Activated CD4-positive, alpha-beta T cell treated with anti-CD3 and anti-CD28 coated beads, Interleukin-2, amount 50 U/mL, for 24 hours (primary cell): ENCODE measurements at places on chromosomes 3 and 15.

DNA sequence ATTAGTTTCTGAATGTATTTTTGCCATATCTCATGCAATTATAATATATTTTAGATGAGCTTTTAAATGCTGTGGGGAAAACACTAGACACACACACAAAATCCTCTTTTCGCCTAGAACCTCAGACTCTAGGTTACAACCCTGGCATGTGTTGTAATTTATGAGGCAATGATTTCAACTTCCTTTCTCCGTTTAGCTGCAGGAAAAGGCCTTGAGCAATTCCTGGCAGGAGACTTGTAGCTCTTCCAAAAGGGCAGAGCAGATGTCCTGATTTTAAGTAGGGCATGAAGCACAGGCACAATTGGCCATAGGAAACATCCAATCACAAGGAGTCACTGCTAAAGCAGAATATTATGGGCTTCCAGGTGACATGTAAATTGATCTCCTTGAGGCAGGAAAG is 82.0 kb downstream of the GPR156 start:
- DNase-seq, result no peak

- DNase-seq, result no peak
Observed at GRCh38 chr15:75067123-75067830, 43.9 kb downstream of the PPCDC start.

DNA sequence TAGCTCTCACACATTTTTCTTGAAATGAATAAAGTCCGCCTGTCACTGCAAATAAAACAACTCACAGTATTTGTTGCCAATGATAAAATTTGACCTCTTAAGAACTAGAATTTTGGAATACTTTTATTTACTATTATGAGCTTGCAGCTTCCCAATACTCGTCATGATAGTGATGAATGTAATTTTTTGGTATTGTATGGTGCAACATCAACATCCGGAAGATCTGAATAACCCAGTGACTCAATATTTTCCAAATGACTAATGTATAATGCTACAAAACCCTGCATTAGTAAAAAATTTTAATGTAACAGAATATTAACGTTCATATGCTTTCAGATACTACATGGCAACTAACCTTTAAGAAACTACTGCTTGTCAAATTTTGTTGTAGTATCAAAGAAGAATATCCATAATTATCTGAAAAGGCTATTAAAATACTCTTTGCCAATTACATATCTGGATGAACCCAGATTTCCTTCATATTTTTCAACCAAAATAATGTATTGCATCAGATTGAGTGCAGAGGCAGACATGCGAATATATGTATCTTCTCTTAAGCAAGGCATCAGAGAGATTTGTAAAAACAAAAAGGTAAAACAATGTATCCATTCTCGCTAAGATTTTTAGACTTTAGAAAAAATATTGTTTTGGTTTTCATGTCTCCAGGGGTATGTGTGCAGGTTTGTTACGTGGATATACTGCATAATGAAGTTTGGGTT is 95.3 kb downstream of the IGF2BP2 start:
- no peak for DNase-seq

DNA sequence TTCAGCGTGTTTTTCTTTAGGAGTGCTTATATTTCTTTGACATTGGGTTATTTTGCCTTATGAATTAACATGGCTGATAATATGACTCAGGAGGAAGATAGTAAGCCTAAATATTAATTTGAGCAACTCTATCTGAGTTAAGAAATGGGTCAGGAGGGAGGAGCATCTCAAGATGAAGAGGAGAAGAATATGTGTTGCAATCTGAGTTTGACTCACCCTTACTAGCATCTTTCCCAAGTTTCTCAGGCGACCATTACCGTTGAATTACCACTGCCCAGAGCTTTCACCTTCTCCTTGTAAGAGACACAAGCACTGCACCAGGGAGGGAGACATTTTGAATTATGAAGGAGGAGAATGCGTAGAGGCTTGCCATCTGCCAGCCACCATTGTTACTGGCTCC is 138.3 kb upstream of the MYRIP start:
- no peak for DNase-seq

DNA sequence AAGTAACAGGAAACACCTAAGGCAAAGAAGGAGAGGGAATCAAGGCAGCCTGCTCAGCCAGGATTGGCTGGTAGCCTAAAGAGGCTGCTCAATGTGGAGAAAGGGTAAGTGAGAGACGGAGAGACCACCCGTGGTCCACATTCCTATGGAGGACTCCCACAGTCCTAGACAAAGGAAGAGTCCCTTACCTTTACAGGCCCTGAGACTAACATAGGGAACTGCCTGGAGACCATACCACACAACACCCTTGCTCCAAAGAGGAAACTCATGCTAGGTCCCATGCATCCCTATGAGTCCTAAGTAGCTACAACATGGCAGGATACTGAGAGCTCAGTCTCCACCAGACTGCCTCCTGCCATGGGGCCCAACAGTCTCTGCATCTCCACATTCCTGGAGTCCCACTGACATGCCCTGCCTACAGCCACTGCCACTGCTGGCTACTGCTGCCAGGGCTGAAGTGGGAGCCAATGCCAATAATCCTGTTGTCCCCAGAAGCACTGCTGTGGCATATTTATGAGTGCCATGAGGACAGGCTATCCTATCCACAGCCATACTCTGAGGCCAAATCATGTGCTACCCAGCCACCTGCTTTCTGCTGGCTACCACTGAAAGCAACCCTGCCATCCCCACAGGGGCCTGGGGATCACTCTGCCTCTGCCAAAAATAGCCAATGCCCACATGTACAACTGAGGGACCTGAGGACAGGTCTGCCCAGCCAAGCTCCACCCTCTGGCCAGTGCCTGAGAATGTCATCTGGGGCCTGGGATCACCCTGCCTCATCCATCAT is 45.0 kb downstream of the COPS2 start:
- DNase-seq, result no peak

GRCh38 chr3:79968418-79968817 is 200.6 kb upstream of the ROBO1 start:
- no peak for DNase-seq

DNA sequence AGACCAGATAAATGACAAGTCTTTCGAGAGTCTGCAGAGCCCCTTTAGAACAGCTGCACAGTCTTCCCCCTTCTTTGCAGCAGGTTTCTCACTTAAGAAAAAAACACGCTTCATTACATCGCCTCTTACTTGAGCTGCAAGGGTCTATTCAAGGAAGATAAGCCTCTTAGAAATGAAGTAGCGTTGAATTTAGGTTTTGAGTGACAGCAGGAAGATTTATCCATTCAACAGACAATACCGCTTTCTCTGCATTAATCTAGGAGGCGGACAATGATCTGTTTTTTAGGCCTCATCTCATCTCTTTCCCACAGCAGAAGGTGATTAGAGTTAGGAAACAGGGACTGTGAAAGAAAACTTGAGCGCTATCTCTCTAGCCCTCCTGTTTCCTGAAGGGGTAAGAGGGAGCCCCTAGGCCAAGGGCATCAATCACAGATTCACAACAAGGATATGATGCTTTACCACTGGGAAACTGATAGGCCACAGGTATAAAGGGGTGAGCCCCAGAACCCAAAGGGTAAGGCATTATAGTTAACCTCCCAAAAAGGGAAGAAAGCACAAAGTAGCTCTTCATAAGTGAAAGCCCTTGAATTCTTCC is 84.3 kb downstream of the MECOM start:
- DNase-seq, result no peak

DNA sequence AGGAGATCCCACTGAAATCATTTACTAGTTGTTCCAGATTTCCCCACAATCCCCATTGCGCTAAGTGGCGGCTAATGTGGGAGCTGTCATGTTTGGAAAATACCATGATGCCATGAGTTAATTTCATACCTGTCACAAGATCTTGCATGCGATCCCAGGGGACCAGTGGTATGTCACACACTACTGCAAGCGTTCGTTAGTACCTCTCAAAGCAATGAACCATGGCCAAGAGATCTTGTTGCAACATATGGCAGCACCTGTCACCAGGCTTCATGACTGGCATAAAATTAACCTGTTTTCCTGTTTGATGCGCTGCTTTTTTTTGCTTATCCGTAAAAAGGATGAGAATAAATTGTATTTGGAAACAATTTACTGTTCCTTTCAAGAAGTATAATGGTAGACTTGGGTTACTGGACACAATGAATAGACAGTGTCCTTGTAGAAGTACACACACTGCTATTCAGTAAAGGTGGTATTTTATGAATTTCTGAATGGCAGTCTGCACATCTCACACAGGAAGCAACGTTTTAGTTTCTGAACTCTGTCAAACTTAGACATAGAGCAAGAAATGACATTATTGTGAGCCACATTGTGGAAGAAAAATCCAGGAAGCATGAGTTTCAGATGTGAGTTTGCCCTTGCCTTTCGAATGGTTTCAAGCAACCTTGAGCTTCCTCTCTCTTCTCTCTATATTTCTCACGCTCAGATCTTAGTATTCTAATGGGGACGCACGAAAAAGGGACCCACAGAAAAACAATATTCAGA is 81.9 kb downstream of the CHL1 start:
- DNase-seq, result no peak

- no peak for DNase-seq
Observed at GRCh38 chr3:72082776-72083462, 298.0 kb upstream of the PROK2 start.

DNA sequence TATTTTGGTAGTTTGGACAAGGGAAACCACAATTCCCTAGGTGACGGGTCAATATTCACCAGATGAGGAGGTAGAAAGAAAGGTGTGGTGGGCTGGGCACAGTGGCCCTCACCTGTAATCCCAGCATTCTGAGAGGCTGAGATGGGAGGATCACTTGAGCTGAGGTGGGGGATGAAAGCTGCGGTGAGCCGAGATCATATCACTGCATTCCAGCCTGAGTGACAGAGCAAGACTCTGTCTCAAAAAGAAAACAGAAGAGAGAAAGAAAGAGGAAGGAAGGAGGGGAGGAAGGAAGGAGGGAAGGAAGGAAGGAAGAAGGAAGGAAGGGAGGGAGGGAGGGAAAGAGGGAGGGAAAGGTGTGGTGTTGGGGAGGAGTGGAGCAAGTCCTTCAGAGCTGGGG is 56.1 kb upstream of the RNF7 start:
- DNase-seq, result no peak

GRCh38 chr15:91908391-91908790 is 54.9 kb downstream of the SLCO3A1 start:
- DNase-seq, result no peak

DNA sequence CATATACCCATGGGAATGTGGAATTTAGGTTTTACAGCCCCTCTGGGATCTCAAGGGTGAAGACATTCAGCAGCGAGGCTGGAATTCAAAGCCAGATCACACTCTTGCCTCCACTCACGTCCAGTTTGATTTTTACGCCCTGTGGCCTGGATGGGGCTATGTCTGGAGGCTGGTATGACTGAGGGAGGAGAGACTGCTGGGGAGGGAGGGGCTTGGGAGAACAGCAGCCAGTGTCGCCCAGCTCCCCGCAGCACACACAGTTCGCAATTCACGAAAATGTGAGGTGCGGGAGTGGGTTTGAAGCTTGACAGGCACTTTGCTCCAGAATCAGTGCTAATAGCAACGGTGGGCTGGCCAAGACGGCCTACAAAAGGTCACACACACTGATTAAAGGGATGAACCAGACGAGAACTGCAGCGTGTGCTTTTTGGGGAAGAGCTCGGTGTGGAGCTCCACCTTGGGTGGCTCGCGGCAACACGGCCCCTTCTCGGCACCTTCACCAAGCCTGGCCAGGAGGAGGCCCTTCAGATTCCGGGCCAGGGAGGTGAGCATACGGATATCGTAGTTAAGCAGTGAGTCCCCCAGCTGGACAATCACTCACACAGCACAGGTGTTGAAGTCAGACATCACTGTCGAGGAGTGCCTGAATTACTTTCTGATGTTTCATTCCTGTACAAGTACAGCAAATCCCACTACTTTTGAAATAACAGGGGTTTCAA is 16.4 kb downstream of the EHD4 start:
- no peak for DNase-seq

DNA sequence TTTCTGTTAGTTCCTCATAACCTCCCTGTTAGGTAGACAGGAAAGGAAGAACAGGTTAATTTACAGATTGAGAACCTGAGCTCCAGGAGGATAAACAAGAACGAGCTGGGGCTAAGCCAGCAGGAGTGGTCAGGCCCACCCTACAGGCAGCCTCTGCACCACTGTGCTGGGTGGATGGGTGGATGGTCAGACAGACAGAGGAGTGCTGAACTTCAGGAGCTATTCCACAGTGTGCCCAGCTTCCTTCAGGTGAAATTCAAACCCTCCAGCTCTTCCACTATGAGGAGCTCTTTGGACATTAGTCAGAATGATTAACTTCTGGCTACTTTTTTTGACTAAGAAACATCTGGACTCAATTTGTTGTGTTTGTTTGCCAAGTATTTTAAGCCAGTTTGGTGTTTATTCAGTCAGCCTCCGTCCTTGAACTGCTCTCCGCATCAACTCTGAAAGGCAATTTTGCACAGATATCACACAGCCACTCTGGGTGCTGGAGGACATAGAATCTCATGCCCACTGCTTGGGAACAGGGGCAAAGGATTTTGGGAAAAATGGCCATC is 361.9 kb downstream of the CLSTN2 start:
- DNase-seq, result no peak

DNA sequence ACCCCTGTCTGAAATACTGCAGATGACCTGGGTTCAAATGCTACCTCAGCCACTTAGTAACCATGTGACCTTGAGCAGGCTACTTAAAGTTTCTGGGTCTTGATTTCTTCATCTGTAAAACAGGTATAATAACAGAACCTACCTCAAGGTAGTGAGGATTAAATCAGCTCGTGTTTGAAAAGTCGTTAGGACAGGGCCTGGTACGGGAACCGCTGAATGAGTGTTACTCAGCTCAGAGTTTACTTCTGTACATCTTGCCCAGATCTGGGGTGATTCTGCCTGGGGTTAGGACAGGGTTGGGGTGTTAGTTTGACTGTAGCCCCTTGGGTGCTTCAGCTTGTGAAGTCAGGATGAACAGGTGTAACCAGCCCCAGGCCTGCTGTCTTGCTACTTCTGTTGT is 1.8 kb downstream of the SEMA4B start:
- no peak for DNase-seq

DNA sequence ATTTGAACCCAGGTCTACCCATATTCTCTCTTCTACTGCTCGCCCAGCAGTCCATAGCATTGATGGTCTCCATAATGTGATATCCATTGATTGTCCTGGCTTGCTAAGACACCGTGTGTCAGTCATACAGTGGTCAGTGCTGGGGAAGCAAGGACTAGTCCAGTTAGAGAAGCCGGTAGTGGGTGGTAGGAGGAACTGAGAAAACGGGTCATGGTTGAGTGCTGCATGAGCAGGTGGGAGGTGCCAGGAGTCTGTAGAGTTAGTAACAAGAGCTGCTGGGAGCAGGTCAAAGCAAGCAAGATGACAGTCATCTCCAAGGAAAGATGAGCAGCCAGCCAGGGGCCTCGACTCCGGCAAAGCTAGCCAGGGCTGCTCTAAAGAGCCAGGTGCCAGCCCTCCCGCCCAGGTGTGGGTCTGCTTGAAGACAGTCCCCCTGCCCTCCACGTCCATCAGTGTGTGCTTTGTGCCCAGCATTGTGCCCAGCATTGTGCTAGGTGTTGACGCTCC is 29.5 kb upstream of the USP3 start:
- no peak for DNase-seq

DNA sequence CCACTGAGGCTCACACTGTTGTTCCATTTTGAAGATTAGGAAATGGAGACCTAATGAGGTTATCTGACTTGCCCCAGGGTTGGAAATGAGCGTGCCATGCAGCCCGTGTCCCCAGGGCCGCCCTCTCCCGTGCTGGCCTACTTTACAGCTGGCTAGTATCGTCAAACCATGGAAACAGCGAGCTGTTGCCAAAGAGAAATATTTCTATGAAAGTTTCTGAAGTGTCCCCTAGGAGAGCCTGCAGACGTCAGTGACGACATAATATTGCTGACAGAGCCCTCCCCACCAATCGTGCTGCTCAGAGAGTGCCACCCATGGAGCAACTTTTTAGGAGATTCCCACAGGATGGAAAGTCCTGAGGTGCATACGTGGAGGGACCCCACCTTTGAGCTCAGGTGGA is 11.2 kb upstream of the FAM174B start:
- no peak for DNase-seq
